NCI-H1092 (cell line): ENCODE measurements at places on chromosomes 1 and 21.

DNA sequence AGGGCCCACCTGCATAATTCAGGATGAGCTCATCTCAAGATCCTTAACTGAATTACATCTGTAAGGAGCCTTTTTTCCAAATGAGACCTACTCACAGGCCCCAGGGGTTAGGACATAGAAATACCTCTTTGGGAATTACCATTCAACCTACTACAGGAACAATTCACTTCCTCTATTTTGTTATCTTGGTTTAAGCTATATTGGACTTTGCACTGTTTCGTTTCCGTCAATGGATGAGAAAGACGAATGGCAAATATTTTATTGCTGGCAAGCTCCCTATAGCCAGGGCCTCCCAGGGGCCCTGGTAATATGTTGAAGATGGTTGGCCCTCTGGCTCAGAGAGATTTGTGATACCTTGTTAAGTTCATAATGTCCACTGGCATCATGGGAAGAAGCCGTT is 384.2 kb upstream of the DUSP10 start:
- DNase-seq = no peak

GRCh38 chr1:246778663-246779062 is 54.5 kb downstream of the SCCPDH start:
- DNase-seq = no peak

GRCh38 chr1:41599912-41600311 is 115.4 kb upstream of the EDN2 start:
- DNase-seq = no peak

GRCh38 chr1:29546496-29546895 is 310.2 kb downstream of the PTPRU start:
- no peak for DNase-seq

- no peak for DNase-seq
These were observed 261.8 kb downstream of the FOXD2 start for GRCh38 chr1:47699492-47700235.

GRCh38 chr1:245156736-245157505 is 2.1 kb downstream of the KIF26B start:
- DNase-seq = peak; percentile 82

DNA sequence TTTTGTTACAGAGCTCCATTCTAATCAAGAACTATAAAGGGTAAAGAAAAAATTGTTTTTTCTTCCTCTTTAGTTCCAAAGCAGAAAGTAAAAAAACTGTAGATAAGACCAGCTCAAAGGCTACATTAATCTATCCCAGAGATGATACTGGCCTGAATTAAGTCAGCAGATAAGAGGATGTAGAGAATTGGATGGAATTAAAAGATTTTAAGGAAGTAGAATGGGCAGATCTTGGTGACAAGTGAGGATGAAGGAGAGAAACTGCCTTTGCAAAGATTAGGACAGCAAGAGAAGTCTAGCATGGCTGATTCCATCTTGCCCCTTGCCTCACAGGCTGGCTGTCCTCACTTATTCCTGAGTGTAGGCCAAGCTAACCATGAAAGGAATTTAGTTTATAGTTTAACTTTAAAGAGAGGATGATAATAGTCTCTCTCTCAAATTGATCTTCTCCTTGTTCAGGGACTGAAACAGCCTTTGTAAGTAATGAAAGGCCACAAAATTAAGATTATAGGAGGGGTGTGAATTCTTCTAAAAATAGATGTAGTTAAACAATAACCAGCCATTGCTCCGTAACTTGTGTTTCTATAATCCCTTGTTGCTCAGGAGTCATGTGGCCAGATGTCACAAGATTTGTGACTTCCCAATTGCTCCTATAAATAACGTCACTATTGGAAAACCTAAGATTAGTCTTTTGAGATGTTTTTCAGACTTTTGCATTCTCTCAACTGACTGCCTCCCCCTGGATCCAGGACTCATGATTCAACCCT is 265.0 kb upstream of the USP24 start:
- no peak for DNase-seq

DNA sequence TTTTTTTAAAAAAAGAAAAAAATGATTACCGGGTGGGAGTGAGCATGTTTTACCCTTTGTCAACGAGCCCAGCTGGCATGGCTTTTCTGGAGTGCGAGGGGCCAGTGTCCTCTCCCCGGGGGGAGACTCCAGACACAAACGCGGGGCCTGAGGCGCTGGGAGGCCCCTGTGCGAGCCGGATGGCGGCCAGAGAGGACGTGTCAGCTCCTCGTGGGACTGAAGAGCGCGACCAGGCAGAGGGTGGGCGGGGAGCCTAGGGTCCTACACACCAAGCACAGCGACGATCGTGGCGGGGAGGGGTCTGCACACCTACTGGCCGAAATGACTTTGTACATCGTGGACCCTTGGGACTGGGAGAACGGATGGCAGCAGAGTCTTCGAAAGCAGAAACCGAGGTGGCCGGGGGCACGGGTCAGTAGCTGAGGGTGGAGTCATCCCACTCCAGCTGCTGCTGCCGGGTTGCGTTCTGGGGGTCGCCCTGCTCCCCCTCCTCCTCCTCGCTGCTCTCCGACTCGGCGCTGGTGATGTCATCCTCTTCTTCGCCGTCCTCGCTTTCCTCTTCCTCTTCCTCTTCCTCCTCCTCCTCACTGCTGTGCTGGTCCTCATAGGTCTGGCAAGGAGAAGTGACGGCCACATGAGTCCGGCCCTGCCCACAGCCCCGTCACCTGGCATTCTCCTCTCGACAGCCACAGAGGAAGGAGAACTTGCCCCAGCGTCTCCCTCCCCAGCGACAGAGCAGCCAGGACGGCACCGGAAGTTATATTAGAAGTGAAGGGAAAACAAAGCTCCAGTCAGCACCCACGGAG is 78.8 kb downstream of the PIK3CD start:
- DNase-seq = no peak

DNA sequence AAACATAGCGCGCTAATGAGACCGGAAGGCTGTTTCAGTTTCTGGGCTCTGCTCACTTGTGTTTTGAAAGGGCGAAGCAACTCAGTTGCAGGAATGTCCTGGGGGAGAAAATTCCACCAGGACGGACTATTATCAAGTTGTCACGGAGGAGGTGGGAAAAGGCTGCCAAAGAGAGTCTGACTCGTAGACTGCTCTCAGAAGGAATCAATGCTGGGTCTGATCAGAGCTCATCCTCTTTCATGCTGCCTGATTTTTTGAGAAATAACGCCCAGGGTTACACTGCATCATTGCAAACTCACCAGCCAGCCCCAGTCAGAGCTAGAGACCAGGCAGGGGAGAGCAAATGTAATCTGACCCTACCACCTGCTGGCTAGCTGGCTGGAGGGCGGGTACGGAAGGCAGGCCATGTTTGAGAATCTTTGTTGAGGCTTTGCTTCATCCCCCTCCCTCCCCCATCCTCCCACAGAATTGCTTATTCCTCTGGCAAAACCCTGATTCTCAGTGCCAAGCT is 36.4 kb upstream of the BCL9 start:
- peak; percentile 65 for DNase-seq

- DNase-seq = no peak
These were observed 85.4 kb downstream of the TBX15 start for GRCh38 chr1:118902711-118903191.

- DNase-seq = no peak
These were observed 16.8 kb downstream of the TNFSF4 start for GRCh38 chr1:173190101-173190936.

DNA sequence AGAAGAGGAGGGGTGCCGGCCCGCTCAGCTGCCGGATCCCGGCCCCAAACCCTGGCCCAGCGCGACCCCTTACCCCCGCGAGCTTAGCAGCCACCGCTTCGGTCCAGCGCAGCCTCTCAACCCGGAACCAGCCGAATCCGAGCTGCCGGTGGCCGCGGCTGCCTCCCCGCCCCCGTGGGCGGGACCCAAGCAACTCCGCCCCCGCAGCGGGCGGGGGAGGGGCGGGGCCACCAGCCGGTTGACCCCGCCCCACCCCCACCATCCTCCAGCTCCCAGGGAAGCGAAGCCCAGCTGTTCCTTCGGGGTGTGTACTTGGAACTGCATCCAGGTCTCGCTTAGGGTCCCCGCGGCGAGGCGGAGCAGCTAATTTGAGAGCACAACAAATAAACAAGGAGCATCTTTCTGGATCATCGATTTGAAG is at the start of gene TRIM62:
TRIM62 (minus strand) TSS at position 123 of the 421 bp plus-strand sequence. CDS start 611 bp downstream, outside the sequence.
- DNase-seq = peak; percentile 89

- no peak for DNase-seq
These were observed 18.2 kb upstream of the PEX10 start for GRCh38 chr1:2430592-2430973.

DNA sequence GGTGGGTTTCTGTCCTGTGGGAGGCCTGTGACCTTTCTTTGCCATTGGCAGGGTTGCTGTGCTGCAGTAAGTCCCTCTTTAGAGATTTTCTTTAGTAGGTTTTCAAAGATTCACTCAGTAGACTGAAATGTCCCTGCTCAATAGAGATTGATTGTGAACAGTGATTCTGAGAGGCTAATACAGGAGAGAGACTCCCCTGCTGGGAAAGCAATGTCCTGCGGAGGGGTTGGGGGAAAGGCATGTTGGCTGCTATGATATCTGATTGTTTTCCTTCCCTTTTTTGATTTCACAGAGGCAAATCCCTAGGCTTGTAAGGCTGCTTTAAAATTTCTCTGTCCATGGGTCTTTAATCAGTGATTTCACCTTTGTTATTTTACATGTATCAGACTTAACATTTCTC is 589.9 kb downstream of the ADGRL2 start:
- DNase-seq = no peak

DNA sequence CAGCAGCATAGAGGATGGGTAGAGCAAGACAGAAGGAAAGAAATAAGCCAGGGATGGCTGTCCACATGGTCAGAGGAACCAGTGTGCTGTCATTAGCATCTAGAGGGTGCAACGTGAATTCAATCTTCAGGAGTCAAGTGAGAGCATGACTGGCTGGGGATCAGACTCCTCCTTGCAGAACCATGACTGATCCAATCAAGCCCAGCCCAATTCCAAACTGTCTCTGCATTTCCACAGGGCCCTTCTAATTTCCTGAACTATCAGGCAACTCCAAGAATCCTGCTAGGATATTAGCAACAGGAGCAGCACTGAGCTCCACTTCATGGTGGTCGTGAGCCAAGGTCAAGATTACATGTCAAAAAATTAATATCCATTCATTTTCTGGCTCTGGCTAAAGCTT is 166.8 kb upstream of the CAMK1G start:
- no peak for DNase-seq

GRCh38 chr1:98019747-98020146 is 98.9 kb upstream of the DPYD start:
- DNase-seq = no peak

DNA sequence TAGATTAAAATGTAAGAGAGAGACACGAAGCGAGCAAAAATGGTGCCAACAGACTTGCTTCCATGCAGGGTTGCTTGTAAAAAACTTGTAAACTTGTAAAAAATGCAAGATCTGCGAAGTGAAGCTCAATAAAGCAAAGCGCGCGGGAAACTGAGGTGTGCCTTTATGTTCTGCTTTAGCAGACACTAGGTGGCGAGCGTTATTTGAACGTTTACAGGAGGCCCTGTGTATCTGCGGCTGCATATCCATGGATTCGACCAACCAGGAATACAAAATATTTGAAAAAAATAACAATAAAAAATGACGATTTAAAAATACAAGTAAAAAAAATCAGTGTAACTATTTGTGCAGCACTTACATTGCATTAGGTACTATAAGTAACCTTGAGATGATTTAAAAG is 1.5 kb downstream of the UBE2G2 start:
- DNase-seq = no peak

DNA sequence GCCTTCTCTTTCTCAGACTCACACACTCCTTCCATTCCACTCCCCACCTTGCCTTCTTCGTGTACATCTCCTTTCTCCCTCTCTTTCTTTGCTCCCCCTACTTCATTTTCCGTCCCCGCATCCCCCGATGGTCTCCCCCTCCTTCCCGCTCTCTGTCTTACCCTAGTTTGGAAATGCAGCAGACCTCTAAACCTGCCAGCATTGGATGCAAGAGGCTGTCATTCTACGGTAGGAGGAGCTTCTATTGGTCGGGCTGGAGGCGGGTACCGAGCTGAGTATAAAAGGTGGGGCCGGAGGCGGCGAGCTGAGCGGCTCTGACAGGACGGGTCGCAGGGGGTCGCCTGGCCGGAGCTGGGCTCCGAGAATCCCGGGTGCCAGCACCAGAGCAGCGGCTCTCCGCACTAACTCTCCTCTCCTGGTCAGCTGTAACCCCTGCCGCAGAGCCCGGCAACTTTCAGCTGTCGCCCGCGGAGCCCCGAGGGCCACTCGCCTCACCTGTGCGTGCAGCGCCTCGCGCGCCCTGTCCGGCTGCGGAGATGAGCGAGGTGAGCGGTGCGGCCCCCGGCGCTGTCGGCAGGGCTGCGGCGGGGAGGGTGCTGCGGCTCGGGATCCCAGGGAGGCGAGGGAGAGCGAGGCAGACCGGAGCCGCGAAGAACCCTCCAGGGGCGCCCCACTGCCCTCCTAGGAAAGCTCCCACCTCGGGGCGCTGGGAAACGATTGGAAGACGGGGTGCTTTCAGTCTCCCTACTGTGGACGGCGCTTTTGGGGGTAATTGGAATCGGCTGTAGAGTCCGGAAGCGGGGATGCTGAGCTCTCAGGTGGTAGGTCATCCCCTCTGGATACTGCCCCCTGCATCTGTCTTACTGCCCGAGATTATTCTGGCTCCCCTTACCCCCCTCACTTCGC is at the start of gene PCP4L1:
PCP4L1 (plus strand) TSS at position 307 of the 906 bp plus-strand sequence; CDS start at position 537, 230 bp downstream.
- DNase-seq = no peak

DNA sequence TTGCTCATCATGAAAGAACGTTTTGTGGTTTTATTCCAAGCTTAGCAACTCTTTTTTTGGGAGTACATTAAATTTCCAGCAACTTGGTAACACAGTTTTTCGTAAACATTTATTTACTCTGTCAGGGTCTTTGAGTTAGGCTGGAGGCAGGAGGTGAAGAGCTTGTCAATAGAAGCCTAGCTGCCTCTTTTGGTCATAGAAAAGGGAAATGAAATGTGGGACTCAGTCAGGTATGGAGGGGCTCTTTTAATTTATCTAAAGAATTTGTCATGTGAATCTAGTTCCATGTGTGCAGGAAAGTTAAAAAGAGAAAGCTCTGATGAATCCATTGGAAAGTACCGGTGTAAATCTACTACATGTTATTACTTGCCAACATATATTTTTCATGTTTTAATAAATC is 45.9 kb upstream of the PRMT6 start:
- no peak for DNase-seq

- DNase-seq = no peak
These were observed 12.2 kb downstream of the NTNG1 start for GRCh38 chr1:107153014-107153413.

DNA sequence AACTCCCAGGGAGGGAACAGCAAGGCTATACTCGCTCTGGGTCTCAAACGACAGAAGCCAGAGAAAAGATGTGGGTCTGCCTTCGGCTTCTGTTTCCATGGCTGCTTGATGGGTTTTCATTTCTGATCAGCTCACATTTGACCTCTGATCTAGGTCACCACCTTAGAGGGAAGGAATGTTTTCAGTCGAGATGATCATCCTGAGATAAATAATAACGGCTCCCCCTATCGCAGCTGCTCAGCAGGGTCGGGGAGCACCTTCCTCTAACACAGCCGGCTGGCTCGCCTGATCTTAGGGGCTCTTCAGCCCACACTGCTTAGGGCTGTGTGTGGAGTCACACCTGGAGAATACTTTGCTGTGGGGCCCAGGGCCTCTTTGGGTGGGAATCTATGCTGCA is 53.1 kb upstream of the ZNF648 start:
- DNase-seq = no peak

DNA sequence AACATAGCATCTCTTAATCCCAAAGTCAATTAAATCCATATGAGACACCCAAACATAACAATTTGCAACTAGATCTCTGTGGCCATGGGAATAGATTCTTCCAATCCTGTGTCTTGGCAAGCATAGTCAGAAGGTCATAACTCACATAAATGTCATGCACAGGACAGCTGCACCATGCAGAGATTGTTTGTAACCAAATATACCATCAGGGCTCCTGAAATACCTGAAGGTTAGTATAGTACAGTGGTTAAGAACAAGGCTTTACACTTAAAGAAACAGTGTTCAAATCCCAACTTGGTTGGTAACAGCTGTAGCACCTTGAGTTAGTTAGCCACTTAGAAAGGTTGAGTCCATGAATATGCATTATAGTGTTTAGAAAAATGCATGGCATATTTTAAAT is 82.6 kb upstream of the CCDC190 start:
- DNase-seq = no peak
